ENCODE measurements at places on chromosomes 2 and 18.

- DNase-seq: no peak
These were observed 260.5 kb downstream of the LTBP1 start for GRCh38 chr2:33207151-33207740.

GRCh38 chr2:209191139-209191538 is 232.7 kb upstream of the MAP2 start:
- DNase-seq: no peak

- DNase-seq: no peak
These were observed 296.3 kb downstream of the AGPS start for GRCh38 chr2:177688844-177689243.

DNA sequence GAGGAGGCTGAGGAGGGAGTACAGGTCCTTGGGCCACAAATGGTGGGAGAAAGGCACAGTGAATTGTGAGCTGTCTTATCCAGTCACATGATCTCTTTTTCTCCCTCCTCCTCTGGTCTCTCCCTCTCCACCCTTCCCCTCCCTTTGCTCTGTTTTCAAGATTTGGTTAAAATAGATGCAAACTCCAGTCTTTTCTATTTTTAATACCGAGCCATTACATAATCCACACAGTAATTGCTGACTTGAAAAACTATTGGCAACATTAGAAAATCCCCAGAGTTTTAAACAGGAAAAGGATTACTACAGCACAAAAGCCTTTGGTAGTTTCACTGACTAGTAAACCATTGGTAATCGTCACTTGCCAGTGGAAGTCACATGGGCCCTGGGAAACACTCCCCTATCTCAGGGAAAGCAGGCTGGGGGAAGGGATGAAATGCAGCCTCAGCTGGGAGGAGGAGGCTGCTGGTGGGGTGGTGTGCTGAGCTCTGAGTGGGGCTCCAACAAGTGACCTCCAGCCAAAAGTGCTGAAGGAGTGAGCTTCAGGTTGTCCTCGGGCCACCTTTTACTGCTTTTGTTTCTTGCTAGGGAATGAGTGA is 57.4 kb upstream of the PCBP1 start:
- DNase-seq: peak; percentile 77

DNA sequence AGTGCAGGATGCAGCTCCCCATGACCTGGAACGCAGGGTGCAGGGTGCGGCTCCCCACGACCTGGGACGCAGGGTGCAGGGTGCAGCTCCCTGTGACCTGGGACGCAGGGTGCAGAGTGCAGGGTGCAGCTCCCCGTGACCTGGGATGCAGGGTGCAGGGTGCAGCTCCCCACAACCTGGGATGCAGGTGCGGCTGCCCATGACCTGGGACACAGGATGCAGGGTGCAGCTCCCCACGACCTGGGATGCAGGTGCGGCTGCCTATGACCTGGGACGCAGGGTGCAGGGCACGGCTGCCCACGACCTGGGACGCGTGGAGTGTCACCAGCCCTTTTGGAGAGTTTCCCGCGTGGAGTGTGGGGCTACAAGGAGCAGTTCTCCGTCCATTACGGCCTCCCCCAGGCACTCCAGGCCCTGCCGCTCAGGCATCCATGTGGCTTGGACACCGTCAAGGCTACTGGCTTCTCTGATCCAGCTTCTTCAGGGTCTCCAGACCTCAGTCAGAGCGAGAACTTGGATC is 38.7 kb downstream of the PXDN start:
- no peak for DNase-seq

DNA sequence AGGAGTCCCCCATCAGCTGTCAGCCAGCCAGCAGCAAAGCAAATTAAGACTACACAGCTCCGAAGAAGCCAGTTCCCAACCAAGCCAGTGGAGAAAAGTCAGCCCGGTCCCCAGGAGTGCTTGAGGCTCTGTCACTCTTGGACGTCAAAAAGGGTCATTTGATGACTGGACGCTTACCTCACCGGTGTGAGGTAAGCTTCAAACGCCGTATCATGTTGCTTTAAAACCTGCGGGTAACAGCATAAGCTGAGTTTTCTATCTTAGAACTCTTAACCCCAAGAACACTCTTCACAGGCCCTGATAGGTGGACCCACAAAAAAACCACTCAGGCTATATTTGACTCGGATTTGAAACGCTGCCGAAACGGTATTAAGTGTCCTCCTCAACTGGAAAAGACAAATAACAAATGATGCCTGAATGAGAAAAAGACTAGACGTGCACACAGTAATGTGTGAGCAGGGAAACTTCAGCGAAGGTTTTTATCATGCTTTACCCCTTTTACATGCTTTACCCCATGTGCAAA is 682 bp upstream of the LNPK start:
- peak; percentile 27 for DNase-seq

- no peak for DNase-seq
These were observed 123.2 kb upstream of the TWIST2 start for GRCh38 chr2:238724728-238725127.

DNA sequence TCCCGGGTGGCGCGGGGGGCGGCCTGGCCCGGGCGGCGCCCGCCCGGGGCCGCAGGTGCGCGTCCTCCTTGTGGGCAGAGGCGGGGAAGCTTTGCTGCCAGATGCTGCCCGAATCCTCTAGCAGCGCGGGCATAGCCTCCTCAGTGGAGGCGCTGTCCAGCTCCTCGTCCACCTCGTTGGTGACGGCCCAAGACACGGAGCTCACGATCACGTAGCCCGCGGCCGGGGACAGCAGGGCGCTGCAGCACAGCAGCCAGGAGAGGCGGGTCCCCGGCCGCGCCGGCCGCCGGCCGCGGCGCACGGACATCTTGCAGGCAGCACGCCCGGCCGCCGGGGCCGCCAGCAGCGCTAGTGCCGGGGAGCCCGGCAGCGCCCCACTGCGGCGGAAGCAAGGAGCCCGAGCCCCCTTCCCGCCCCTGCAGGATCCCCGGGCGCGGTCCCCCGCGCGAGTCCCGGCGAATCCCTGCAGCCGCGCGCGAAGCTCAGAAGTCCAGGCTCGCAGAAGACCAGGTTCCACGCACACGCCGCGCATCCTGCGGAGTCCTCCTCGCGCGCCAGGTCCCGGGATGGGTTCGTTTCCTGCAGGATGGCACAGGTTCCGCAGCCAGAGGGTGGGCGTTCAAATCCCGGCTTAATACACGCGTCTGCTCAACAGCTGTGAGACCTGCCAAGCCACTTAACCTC is at the start of gene CREG2:
TSS of gene CREG2 (minus strand) at position 353 of the 684 bp plus-strand sequence. CDS start at position 307, 46 bp downstream.
- peak; percentile 78 for DNase-seq

GRCh38 chr2:141598982-141599381 is 531.8 kb downstream of the LRP1B start:
- no peak for DNase-seq

GRCh38 chr2:31428001-31428418 is 13.5 kb upstream of the XDH start:
- no peak for DNase-seq

DNA sequence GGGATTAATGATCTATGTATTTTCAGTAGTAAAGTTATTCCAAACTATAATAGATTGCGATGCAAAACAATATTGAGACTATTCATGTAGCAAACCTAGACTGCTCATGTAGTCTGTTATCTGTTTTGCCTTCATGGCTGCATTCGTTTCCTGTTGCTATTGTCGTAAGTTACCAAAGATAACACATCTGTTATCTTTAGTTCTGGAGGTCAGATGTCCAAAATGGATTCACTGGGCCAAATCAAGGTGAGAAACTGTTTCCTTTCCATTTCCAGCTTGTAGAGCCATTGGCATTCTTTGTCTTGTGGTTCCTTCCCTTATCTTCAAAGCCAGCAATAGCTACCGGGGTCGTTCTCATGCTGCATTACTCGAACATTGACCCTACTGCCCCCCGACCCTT is 20.9 kb downstream of the ITGAV start:
- no peak for DNase-seq

- no peak for DNase-seq
These were observed 227.0 kb upstream of the SMAD7 start for GRCh38 chr18:49177812-49178211.

- peak; percentile 83 for DNase-seq
These were observed at the start of gene SLC1A4 for GRCh38 chr2:64989126-64989981. SLC1A4 (plus strand) TSS chr2:64989399; CDS start chr2:64989644, 245 bp downstream.

DNA sequence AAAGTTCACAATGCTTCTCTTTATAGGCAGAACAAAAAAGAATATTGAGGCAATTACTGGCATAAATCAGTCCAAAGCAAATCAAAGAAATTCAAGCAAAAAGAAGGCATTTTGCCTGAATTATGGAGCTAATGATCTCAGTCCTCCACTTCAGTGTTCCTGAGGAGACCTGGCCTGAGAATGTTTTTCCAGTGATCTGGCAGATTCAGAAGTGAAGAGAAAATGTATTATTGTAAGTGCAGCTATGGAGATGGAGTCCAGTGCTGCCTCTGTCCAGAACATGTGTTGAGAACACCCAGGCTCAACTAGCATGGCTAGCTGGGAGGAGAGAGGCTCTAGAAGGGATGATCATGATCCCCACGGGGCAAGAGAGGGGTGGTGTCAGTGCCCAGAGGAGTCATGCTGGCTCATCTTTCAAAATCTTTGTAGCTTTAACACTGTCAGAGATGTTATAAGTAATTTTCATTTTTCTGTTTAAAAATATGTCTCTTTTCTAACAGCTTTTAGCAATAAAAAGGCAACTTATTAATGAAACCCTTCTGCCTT is 367.0 kb upstream of the RAB12 start:
- no peak for DNase-seq

GRCh38 chr2:64124168-64124567 is 20.1 kb downstream of the PELI1 start:
- DNase-seq: no peak

DNA sequence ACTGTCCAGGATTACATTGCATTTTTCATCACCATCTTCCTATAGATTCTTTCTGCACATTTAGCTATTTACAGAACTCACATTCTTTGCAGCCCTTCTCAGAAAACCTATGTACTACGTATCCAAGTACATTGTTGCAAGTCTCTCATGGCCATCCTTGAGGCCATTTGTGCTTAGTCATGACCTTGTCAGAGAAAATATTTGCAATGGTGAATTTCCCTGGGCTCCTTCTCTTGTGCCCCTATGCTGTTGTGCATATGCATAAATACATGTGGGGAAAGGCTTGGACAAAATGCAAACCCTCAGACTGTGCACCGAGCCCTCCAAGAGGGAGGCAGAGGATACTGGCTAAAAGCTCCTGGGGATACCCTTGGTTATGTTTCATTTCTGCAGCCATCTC is 19.5 kb downstream of the IL36A start:
- DNase-seq: no peak

DNA sequence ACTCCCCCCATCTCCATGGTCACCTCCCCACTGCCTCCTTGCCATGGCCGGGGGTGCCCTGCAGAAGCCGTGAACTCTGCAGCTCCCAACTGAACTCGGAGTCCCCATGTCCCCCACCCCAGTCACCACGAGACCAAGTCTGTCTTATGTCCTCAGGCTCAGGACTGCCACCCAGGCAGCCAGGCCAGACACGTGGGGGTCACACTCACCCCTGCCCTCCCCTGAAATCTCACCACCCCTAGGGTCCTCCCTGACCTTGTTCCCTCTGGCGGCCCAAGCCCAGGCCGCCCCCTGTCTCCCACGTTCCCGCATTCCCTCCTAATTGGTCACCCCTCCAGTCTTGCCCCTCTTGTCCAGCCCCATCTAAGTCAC is 11.0 kb downstream of the AQP12A start:
- no peak for DNase-seq

DNA sequence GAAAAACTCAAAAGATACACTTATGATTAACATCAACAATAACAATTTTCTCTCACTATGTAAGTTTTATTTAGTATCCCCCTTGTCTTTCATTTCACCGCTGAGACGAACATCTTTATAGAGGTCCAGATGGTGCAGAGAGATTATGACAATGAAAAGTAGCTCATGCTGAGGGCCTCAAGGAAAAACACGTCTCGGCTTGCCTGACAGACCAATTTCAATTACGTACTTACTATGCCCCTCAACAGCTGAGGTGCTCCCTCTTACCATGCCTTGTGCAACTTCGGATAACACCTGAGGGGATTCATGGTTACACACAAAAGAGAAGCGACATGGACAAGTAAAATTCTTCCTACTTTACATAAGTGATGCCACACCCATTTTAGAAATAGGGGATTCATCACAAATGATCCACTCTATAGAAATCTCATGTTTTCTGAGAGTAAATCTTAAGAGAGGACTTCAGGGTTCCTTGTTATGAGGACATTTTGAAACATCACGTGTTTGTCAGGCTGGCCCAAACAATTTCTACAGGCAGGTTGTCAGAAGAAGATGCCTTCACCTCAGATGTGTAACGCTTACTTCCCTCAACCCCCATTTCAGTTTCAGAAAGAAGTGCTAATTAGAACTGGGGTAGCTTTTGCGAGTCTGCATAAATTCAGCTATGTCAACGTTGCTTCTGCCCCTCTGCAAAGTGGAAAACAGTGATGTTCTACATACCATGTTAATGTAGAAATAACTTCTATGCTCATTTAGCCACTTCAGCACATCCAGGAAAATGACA is 191.4 kb downstream of the NRXN1 start:
- DNase-seq: no peak

DNA sequence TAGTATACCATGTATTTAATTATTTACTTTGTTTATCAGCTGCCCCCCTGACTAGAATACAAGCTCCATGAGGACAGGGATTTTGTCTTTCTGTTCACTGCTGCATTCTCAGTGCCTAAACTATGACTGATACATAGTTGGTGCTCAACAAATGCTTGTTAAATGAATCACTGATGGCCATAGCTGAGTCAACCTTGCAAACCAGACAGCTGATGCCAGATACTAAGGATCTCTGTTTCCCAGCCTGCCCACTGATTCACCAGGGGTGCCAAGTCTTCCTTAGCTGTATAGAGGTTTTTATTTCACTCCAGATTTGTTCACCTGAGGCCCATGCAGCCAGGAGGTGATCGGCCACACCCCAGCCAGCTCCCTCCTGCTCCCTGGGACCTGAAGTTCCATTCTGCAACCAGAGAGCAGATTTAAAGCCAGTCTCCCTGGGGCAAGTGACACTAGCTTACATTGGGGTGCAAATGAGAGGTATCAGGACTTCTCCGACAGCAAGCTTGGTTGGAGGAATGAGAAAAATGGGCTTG is 92.2 kb downstream of the C1QL2 start:
- DNase-seq: no peak

DNA sequence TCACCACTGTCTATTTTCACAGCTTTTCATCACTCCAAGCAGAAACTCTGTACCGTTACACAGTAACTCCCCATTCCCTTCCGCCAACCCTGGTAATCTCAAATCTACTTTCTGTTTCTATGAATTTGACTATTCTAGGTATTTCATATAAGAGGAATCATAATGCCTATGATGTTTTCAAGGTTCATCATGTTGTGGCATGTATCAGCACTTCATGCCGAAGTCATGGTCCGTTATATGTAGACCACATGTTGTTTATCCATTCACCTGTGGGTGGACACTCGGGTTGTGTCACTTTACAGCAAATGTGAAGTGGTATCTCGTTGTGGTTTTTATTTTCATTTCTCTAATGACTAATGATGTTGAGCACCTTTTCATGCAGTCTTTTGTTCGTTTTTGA is 21.6 kb downstream of the CPSF3 start:
- no peak for DNase-seq

GRCh38 chr18:40708726-40709125 is 1246.3 kb upstream of the PIK3C3 start:
- DNase-seq: no peak

GRCh38 chr2:191165176-191165643 is 14.4 kb upstream of the STAT4 start:
- DNase-seq: no peak

GRCh38 chr2:129611471-129611870 is 368.0 kb upstream of the RAB6C start:
- no peak for DNase-seq
